Activated CD8-positive, alpha-beta memory T cell treated with anti-CD3 and anti-CD28 coated beads for 1 hour (primary cell): ENCODE measurements at places on chromosomes 6 and 20.

DNA sequence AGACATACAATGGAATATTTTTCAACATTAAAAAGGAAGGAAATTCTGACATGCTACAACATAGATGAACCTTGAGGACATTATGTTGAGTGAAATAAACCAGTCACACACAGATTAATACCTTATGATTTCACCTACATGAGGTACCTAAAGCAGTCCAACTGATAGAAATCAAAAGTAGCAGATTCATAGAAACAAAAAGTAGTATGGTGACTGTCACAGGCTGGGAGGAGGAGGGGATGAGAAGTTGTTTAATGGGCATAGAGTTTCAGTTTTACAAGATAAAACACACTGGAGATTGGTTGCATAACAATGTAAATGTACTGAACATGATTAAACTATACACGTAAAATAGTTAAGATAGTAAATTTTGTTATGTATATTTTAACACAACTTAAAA, 48.5 kb upstream of the OLIG3 start:
- no peak for DNase-seq

- no peak for DNase-seq
Observed at GRCh38 chr6:129320892-129321291, 389.1 kb downstream of the ARHGAP18 start.

DNA sequence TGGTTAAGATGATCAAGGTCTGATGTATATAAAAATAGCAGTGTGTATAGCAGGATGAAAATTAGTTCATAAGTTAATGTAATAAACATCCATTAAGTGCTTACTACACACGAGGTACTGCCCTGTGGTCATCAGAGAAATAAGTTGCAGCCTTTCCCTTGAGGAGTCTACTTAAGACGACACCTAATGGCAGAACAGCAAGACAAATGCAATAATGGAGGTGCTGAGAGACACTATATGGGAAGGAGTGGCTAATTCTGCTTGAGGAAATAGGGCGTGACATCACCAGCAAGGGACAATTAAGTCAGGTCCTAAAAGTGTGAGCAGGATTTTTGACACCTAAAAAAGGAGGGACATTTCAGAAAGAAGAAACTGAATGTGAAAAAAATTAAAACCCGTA, 75.2 kb downstream of the BACH2 start:
- no peak for DNase-seq

DNA sequence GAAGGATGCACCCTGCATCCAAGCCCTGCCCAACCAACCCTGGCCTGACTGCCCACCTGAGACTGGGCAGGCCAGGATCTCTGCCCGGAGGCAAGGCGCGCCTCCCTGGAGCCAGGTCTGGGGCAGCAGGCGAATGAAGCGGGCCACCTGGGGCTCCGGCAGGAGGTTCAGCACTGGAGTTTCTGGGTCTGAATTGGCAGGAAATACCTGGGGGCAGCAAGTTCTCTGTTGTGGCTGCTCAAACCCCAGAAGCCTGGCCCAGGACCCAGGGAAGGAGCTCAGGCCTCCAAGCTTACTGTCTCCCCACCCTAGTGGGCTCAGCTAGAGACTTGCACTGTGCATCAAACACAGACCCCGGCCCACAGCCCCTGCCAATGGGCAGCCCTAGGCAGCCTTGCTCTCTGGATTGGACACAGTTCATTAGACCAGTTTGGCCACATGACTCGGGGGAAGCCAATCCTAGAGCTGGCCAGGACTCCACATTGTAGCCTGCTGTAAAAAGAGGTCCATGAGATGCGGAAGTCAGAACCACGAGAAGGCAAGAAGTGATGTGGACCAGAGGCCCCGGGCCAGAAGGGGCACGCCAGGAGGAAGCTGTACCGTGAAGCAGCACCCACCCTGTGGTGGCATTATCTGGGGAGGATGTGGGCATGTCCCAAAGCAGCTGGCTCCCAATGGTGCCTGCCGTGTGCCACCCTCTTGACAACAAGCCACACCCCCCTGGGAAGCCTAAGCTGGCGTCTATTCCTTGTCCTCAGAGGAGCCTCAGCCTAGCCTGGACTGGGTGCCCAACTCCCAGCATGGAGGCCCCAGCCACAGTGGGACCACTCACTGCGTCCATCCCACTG, 3.1 kb downstream of the CPXM1 start:
- no peak for DNase-seq

GRCh38 chr6:157518397-157519250, 137.6 kb downstream of the ZDHHC14 start:
- no peak for DNase-seq

- no peak for DNase-seq
Observed at GRCh38 chr6:155495011-155495768, 39.6 kb upstream of the NOX3 start.

- DNase-seq, result no peak
Observed at GRCh38 chr6:169956580-169956979, 205.2 kb downstream of the ERMARD start.

GRCh38 chr20:58515233-58516212, at the start of gene APCDD1L:
Gene APCDD1L, minus strand, starts transcription at chr20:58515399. Its CDS starts 692 bp downstream, at chr20:58514707.
- no peak for DNase-seq

- no peak for DNase-seq
Observed at GRCh38 chr6:148565321-148565926, 181.4 kb upstream of the UST start.

DNA sequence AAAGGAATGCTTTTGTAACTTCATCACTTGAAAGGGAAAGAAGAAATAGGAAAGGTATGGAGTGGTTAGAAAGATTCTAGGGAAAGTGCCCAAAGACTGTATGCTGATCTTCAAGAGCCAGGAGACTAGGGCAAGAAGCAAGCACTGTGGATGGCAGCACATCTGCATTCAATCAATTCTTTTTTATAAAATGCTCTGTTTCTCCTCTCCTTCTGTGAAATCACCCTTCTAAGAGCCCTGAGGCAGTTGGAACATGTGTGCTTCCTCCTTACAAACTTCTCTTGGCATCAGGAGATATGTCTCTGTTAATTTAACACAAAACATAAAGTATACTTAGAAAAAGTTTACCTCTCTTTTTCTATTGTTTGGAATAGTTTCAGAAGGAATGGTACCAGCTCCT, 1162.2 kb upstream of the GJE1 start:
- no peak for DNase-seq

DNA sequence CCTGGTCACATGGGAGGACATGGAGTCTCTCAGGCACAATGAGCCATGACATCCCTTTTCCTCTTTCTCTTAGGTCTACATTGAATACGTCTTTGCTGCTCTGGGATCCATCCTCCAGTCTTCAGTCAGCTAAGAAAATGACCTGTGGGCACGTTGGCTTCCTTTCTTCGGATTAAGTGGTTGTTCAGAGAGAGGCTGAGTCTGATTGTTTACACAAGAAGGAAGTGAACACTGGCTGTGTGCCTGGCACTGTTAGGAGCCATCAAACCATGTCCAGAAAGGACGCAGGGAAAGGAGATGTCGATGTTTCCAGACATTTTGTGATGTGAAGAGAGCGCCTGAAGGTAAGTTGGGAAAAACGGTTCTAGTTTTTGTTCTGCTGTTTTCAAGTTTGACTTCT, 309.9 kb upstream of the CDYL start:
- no peak for DNase-seq

DNA sequence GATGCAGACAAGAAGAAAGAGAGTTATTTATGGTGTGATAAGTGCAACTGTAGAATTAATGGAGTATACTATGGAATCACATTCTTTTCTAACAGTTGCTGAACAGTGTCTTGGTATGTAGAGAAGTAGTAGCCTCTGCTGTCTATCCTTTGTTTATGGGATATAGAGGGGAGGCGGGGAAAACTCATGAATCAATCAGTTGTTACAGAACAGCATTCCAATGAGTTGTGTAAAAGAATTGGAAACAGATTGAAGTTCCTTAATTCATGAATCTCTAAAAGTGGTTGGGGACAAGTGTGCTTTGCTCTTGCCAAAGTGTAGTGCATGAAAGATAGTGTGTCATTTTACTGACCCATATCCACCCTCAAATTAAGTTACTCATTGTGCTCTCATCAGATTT, 77.7 kb downstream of the FLRT3 start:
- DNase-seq, result no peak

GRCh38 chr6:82257088-82257774, 9.7 kb upstream of the IBTK start:
- no peak for DNase-seq

- no peak for DNase-seq
Observed at GRCh38 chr6:36235862-36236261, 34.0 kb upstream of the PNPLA1 start.

DNA sequence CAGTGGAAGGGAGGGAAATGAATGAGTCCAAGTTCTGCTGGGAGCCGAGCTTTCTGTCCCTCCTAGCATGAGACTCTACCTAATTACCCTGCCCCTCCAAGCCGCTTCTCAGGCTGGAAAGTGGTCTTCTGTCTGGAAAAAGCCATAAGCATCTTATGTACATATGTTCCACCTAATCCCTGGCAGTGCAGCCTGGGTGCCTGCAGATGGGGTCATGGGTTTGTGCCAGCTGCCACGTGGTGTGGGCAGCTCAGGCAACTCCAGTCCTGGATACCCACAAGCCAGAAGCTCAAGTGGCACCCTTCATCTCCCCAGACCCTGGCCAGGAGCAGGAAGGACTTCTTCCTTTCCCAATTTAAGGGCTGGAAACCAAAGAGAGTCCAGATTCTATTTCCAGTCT, 253.1 kb downstream of the LY86 start:
- no peak for DNase-seq

- no peak for DNase-seq
Observed at GRCh38 chr20:53625311-53626129, 31.9 kb upstream of the ZNF217 start.

- no peak for DNase-seq
Observed at GRCh38 chr6:13432526-13433184, 54.7 kb downstream of the GFOD1 start.

DNA sequence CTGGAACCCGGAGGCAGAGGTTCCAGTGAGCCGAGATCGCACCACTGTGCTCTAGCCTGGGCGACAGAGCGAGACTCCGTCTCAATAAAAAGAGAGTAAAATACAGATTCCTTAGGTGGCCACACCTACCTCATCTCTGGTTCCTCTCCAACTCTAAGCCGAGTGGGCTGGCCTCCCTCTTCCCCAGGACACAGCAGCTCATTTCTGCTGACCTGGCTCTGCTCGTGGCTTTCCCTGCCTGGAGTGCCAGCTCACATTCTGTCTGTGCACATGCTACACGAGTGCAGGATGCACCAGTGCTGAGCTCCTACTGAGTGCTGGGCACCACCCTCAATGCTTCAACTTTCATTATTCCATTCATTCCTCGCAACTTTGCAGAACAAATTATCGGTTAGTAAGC, 28.8 kb downstream of the EFCAB8 start:
- DNase-seq, result no peak

- DNase-seq, result no peak
Observed at GRCh38 chr20:49562311-49563014, 5.5 kb downstream of the PTGIS start.

DNA sequence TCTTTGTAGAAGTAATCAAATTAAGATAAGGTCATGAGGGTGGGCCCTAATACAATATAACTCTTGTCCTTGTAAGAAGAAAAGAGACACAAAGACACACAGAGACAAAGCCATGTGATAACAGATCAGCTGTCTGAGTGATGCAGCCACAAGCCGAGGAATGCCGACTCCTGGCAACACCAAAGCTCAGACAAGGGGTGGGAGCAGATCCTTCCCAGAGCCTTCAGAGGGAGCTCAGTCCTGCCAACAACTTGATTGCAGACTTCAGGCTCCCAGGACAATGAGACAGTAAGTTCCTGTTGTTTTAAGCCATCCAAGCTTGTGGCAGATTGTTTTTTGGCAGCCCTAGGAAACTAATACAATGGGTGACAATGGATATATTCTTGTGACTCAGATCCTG, 325.0 kb upstream of the AGPAT4 start:
- DNase-seq, result no peak

- DNase-seq, result no peak
Observed at GRCh38 chr6:26092443-26092842, 5.2 kb downstream of the HFE start.

DNA sequence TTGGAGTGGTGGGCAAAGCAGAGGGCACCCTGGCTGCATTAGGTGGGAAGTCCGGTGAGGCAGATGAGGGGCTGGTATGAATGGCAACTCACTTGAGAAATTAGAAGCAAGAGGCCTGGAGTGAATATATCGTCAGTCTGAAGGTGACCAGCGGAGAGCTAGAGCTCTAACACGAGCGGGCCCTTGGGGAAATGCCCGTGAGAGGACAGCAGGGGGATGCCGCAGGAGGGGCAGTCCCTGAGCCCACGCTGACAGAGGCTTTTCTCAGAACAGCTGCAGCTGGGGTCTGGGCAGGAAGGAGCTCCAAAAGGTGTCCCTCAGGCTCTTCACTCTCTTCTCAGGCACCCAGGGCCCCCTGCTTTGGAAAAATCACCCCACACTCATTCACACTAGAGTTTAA, 32.0 kb upstream of the CD93 start:
- DNase-seq, result no peak

DNA sequence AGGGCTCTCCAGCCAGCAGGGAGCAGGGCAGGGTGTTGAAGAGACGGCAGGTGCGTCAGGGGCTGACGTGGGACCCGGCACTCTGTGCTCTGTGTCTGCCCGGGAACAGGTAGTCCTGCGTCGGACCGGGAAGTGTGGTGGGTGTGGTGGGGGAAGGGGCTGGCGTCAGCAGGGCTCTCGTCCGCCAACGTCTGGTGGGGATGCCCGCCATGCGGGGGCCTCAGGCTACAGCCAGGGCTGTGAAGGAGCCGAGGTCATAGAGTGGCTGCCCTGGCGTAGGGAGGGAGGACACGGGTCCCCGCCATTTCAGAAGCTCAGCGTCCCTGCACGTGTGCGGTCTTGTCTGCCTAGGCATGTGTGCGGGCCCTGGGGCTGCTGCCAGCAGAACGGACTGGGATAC, 25.3 kb downstream of the DNAJC5 start:
- DNase-seq, result no peak

- no peak for DNase-seq
Observed at GRCh38 chr6:136084403-136084802, 165.7 kb downstream of the MTFR2 start.

DNA sequence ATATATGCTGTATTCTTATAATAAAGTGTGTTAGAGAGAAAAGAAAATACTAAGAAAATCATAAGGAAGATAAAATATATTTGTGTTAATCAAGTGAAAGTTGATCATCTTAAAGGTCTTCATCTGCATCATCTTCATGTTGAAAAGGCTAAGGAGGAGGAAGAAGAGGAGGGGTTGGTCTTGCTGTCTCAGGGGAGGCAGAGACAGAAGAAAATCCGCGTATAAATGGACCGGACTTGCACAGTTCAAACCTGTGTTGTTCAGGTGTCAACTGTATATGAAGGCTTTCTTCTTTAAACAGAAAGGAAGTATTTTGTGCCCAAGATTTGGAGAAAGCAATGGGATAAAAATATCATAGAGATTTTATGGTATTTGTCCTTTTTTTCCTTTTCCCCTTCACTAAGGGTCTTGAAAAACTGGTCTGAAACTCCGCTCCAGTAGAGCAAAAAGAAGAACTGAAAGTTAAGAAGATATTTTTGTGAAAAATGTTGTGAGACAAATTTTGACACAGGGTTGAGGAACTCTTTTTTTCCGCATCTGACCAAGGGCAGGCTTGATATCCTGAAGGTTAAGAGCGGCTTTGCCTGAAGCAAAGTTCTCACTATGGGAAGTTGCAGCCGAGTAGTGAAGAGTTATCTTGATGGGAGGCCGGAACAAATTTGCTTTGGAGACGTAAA, 350.7 kb downstream of the LAMA2 start:
- no peak for DNase-seq

GRCh38 chr6:14231501-14232280, 114.1 kb downstream of the CD83 start:
- DNase-seq, result no peak
